ENCODE measurements at places on chromosomes 4 and X.

- DNase-seq: no peak
These were observed 686 bp downstream of the MTHFD2L start for GRCh38 chr4:74158466-74159142.

- no peak for DNase-seq
These were observed 22.2 kb upstream of the GTPBP6 start for GRCh38 chrX:340641-341423.

GRCh38 chr4:101792056-101792590 is 1.6 kb downstream of the BANK1 start:
- DNase-seq: peak; percentile 71

- peak; percentile 59 for DNase-seq
These were observed 570.9 kb upstream of the ZFP42 start for GRCh38 chr4:187424636-187425035.

DNA sequence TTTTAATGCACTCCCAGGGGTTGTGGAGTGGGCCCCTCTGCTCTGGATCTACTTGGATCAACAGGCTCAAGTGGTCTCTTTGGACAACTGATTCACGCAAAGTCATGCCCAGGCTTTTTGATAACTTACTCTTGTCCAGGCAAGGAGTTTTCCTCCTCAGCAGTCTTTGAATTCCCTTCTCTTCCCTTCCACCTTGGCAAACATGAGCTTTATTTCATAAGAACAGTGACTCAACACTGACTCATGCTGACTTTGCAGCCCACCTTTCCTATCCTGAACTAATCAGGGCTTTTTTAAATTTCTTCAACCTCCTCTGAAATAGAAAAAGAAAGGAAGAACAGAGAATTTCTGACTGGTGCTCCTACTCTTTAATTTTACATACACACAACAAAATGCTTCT is 132.1 kb upstream of the LDB2 start:
- peak; percentile 77 for DNase-seq

DNA sequence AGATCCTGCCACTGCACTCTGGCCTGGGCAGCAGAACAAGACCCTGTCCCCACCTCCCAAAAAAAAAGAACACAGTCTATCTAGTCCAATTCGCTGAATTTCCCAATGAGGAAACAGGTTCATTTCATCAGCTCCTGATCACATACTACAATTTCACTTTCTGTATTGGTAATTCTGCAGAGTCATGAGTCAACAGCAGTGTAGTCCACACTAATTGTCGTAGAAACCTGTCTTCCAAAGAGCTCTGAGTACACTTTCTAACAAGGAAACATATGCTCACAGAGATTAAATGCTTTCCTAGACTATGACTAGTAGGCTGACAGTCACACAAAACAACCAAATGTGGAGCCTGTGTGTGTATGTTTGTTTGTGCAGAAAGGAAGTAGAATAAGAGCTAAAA is 91.9 kb downstream of the GPC4 start:
- DNase-seq: no peak

- no peak for DNase-seq
These were observed 19.4 kb downstream of the MTMR1 start for GRCh38 chrX:150712619-150713018.

All from GM03348 (cell line).